Fibroblast of skin of scalp (primary cell): ENCODE measurements at places on chromosomes 7 and 10.

DNA sequence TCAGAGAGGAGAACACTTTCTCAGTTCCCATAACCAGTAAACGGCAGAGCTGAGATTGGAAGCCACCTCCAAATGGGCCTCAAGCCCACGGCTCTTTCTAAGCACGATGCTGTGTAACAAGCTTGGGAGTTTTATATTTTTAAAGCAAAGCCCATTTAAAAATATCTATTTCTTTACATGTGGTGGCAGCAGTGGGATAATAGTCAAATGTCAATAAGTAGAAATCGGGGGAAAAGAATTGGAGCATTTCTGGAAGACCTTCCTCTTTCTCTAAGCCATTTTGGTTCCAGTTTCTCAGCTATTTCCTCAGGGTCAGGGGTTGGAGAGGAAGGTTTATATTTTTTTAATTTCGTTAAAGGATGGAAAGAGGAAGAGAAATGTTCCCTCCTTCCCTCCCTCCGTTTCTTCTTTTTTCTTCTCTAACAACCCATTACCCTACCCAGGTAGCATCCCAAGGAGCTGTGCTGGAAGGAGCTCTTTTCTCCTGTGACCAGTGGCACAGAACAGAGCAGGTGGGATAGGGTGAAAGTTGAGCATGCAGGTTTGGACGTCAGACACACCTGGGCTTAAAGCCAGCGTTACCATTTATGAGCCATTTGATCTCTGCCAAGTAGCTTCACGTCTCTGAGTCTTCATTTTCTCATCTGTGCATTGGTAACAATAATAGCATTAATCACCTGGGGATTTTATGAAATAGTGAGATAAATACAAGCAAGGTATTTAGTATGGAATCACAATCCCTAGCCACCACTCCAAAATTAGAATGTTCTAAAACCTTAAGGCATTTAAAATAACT lies 515.7 kb downstream of the RPS24 start:
- no peak for DNase-seq

GRCh38 chr10:33321516-33321915 lies 13.0 kb downstream of the NRP1 start:
- peak; percentile 45 for DNase-seq

- no peak for DNase-seq
Observed at GRCh38 chr7:77661816-77662215, 34.4 kb upstream of the RSBN1L start.

- DNase-seq, result no peak
Observed at GRCh38 chr10:88318803-88319202, 264.3 kb downstream of the RNLS start.

- DNase-seq, result no peak
Observed at GRCh38 chr10:71736570-71736952, 17.0 kb upstream of the C10orf105 start.

DNA sequence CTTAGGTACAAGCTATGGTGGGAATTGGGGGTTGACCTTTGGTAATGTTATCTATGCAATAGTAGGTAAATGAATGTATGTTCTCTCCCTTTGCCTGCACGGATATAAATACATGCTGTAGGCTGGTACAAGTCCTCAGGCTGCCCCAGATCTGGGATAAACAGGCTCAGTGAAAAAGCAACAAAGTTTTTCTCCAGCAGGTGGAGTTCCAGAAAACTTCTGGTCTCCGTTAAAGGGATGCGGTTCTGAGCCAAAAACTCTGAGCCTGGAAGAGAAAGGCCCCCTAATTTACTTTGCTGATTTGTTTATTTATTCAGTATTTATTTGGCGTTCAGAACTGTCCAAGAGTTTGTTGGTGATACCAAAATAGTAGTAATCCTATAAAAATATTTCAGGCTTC lies 204.7 kb downstream of the ADRA2A start:
- DNase-seq, result no peak

DNA sequence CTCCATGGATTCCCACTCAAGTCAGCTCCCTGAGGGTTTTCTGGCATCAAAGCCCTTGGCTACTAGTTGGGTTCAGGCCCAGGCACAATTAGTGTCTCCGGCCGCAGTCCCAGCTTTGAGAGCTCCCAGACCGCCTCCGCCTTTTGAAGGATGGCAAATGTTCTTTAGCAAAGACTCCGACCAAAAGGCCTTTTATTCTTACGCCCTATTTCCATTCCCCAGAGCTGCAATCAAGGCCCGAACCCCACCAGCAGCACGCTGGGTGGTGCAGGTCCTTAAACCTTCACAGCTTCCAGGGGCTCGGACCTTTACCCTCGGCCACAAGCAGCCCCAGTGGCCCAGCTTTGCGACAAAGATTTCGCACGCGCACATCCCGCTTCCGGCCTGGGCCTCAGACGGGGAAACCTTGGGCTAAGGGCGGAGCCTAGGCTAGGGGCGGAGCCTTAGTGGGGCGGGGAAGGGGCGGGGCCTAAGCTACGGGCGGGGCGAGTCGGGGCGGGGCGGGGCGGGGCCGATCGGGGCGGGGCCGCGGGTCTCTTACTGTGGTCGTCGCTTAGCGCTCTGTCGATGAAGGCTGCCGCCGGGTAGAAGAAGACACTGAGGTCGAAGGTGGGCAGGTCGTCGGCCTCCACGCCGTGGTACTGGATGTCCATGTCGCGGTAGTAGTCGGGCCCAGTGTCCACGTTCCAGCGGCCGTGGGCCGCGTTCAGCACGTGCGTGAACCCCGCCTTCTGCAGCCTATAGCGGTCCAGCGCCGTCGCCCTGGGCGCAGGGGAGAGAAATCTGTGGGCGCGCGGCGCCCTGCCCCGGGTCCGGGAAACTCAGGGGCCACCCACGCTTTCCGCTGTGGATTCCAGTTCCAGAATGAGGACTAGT lies 68.0 kb upstream of the SAMD8 start:
- DNase-seq, result no peak

- no peak for DNase-seq
Observed at GRCh38 chr10:25615926-25616325, 318.1 kb upstream of the MYO3A start.

DNA sequence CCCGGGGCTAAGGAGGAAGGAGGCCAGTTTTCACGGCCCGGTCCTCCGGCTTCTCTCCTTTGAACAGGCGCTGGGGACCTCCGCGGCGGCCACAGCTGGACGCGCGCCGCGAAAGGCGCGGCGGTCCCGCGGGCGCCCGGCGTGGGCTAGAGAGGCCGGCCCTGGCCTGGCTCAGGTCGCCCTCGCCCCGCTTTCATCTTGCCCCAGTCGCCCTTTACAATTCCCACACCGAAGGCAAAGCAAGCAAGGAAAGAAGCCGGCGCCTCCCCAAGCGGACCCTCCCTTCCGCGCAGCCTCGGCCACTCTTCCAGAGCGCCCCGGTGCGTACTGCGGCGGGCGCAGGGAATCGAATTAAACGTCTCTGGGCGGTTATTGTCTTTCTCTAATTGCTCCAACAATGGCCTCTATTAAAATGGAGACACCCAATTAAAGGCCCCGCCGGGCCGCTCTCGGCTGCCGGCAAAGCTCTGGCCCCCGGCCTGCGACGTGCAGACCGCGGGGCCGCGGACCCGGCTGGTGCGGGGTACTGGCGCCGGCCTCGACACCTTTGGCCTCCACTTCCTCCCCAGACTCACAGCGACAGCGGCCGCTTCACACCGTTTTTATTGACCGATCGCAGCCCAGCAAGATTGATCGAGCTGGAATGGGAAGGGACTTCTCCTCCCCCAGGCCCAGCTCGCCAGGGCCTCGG lies 4.5 kb upstream of the GATA3 start:
- DNase-seq, result no peak

DNA sequence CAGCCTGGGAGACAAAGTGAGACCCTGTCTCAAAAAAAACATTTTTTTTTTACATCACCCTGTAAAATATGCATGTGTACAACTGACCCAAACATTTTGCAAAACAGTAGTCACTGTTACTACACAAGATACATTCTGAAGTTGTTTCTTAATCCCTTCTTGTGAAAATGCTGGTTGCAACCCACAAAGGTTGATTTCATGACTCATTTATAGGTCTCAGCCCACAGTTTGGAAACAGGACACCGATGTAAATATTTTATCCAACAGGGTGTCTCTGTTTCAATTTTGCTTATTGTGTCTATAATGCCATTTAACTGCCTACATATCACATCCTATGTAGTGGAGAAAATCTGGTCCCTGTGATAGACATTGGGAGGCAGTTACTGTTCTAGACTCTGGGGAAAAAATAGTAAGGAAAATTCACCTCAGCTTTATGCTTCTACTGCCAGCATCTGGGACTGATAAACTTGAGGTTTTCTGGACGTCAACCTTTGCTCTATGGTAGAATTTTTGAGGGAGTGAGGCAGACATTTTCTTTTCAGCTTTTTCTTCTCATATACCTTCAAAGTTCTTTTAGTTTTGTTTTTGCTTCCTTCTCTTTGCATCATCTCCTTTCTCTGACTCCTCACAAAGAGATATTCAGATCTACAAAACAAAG lies 1.6 kb upstream of the RAB19 start:
- peak; percentile 11 for DNase-seq

DNA sequence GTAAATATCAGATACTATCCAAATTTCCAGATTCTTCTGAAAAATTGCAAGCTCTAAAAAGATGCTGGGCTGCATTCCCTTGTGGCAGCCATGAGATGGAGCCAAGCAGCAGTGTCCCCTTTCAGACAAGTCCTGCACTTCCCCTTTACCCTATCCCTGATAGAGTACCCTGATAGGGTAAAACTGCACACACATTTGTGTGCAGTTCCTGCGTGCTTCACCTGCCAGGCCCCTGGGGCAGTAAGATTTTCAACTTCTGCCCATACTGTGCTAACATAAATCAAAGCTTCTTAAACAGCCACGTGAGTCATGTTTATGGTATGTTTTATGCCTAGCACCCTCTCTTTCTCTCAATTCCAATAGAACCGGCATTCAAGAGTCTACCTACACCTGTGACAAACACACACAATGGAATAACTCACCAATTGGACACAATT lies 52.2 kb downstream of the IFIT5 start:
- peak; percentile 48 for DNase-seq

DNA sequence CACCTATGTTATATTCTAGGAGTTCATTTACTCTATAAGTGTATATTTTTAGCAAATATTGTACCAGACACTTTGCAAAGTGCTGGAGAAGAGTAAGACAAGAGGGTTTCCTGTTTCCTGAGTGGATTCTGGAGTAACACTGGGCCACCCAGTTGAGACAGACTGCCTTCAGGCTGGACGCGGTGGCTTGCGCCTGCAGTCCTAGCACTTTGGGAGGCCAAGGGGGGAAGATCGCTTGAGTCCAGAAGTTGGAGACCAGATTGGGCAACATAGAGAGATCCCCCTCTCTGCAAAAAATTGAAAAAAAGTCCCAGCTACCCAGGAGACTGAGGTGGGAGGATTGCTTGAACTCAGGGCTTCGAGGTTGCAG lies 772 bp upstream of the ZSCAN25 start:
- DNase-seq, result no peak

DNA sequence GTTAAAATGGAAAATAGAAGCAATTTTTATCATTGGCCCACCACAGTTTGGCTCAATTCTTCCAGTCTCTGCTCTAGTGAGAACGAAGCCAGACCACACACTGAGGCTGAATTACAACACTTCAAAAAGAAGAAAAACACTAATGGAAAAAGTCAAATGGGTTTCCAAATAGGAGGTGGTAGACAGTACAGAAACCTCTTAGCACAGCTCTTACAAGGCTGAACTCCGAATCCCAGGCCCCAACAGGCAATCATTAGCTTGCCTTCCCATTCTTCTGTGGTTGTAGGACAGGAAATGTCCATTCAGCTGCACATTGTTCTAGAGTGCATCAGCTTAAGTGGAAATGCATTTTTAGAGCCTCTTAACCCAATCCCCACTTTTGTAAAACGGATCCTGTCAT lies 115.1 kb upstream of the MEOX2 start:
- peak; percentile 77 for DNase-seq

DNA sequence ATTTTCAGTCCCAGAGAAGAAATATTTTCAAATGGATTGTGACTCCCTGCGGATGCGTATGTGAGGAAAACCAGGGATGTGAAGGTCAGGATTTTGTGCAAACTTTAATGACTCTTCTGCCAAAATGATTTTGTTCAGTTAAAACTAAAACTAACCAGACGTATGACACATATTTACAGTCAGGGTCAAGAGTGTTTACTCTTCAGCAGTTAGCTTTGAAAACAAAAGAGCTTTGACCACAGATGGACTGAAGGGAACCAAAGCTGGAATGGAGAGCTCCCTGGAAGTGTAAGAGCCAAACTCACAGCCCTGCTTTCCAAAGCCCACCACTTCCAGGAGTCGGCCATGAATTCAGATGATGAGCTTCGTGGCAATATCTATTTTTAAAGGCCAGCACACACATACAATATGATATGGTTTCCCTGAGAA lies 15.5 kb downstream of the SVIL start:
- no peak for DNase-seq

- DNase-seq, result no peak
Observed at GRCh38 chr7:50682079-50682478, 100.6 kb downstream of the GRB10 start.

DNA sequence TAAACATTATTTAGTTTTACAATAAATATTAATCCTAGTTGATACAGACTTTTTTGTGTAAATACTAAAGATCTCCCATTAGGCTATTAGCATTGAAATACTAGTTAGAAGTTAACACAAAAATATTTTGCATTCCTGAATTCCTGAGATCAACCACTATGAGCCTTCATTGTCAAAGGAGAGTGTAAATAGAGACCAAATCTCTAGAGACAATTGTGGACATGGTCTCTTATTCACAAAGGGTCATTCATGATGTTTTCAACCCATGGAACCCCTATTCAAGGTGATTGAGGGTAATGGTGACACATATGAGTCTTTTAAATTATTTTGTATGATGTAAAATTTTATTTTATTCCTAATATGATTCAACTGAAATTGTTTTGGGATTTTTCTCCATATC lies 1454.8 kb upstream of the LRRTM3 start:
- no peak for DNase-seq

DNA sequence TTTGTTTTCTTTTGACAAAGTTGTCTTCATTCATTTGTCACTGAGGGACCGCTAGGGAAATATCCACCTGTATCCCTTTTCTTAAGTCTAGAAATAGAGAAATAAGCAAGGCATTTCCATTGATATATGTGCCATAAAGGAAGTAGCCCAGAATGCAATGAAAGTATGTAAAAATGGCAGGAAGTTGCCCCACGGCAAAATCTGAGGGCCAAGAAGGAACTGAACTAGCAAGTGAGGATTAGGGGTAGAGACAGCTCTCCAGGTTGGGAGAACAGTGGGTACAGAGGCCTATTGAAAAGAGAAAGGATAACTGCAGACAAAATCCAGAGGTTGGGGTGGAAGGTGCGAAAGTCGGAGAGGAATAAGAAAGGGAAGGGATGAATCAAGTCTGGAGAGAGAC lies 56.6 kb upstream of the TOMM7 start:
- DNase-seq, result no peak

- no peak for DNase-seq
Observed at GRCh38 chr10:117518246-117518645, 24.3 kb upstream of the EMX2 start.

GRCh38 chr7:22123139-22123538 lies 177.4 kb upstream of the CDCA7L start:
- DNase-seq, result no peak
